ENCODE measurements at places on chromosomes 3 and 15. TPM values are rescaled to one million over a fixed set of nuclear protein-coding genes. Genes with fewer than 3 reads are reported as not detected.
A peak's percentile ranks its signal among the peaks of the same experiment; 100 is the strongest.

DNA sequence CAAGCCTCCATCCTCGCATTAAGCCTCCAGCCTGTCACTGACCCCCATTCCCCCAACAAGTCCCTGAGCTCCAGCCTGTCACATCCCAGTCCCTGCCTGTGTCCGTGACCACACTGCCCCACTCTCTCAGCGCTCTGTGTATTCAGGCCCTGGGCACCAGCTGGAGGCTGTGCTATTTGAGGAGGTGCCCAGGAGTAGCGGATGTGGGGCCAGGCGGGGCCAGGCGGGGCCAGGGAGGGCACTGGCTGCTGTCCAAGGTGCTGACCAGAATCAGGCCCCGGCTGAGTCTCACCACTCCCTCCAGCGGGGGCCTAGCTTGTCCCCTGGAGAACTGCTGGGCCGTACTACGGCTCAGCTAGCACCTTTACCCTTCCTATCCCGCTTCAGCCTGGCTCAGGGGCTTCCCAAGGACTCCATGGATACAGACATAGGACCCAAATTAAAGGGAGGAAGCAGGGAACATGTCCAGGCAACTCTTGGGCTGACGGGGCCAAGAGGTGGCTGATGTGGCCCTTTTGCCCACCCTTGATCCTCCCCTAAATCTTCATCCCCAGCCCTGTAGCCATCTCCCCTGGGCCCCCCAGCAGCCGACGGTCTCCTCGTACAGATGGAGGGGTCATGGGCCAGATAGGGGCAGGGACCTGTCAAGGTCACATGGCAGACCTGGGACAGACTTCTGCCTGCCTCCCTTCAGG lies 1.1 kb downstream of the HHATL start:
- peak; percentile 49 for DNase-seq

- DNase-seq, result no peak
Observed at GRCh38 chr3:40557575-40558161, 32.9 kb downstream of the ZNF621 start.

The CD200R1 gene
- not detected for total RNA-seq

GRCh38 chr15:57376696-57377477 lies 582 bp downstream of the CGNL1 start:
- DNase-seq, result no peak

The CAPN3 gene
- 0.40 TPM for total RNA-seq

DNA sequence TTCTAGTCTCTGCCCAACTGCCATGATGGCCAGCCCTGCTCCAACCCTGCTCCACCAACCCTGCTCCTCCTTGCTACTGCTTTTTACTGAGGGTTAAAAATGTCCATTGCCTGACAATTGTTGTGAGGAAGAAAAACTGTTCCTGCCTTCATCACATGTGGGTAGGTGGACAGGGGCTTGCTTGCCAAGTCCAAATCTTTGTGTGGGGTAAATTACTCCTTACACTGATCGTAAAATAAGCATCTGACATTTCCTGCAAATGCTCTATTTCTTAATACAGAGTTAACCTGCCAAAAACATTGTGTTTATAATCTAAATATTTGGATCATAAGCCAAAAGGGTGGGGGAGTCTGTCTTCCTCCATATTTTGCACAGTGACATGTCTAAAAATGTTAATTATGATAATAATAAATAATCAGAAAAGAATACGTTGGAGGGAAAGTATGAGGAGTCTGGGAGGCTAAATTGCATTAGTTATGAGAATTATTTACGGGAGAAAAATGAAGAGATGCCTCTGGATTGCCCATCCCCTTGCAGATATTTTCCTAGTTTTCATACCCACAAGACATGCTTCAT lies 242.5 kb upstream of the TBL1XR1 start:
- DNase-seq, result no peak

- no peak for DNase-seq
Observed at GRCh38 chr3:7518456-7518855, 657.5 kb downstream of the GRM7 start.

The TBCCD1 gene
- total RNA-seq, result 16.6 TPM

GRCh38 chr3:52052831-52053306 lies 3.5 kb downstream of the DUSP7 start:
- peak; percentile 76 for DNase-seq

The ARPP21 gene
- total RNA-seq, result not detected

All from PC-3 (cell line).